ENCODE measurements at places on chromosomes 3 and 15.

DNA sequence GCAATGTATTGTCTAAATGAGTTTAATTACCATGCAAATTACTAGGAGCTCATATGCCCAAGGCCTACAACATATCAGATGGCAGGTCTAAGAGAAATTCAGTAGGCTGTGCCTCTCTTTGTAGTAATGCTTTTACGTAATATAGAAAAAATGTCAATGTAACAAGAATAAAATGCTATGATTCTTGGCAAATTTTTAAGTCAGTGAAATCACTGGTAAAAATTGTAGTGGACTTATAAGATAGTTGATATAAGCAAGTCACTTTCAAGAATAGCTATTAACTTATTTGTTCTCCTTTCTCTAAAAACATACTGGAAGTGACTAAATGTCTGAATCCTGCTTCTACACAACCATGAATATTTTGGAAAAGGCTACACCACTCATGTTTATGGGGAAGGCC, 707.8 kb downstream of the TUSC7 start:
- DNase-seq, result no peak

DNA sequence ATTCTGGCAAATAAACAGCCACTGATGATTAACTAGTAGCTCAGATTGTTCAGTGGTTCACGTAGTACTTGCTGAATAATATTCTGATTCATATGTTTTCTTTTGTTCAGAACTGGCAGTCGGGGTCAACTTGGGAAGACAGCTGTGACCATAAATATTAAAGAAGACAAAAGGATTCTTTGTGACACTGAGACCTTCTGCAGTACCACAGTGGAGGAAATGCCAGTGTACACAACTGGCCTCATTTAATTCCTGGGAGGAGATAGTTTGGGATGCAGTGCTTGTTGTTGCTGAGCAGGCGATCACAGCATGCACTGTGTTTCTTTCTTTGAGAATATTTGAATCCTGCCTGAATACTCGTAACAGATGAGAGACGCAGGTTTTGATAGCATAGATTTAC, 26.7 kb upstream of the MCF2L2 start:
- DNase-seq, result no peak

GRCh38 chr3:73056014-73056844, 5.2 kb upstream of the EBLN2 start:
- DNase-seq, result peak; percentile 64

- peak; percentile 74 for DNase-seq
Measured at GRCh38 chr15:89654847-89655805, at the start of gene KIF7. Gene KIF7, minus strand, starts transcription at chr15:89655467. Its CDS starts 2,537 bp downstream, at chr15:89652930.

DNA sequence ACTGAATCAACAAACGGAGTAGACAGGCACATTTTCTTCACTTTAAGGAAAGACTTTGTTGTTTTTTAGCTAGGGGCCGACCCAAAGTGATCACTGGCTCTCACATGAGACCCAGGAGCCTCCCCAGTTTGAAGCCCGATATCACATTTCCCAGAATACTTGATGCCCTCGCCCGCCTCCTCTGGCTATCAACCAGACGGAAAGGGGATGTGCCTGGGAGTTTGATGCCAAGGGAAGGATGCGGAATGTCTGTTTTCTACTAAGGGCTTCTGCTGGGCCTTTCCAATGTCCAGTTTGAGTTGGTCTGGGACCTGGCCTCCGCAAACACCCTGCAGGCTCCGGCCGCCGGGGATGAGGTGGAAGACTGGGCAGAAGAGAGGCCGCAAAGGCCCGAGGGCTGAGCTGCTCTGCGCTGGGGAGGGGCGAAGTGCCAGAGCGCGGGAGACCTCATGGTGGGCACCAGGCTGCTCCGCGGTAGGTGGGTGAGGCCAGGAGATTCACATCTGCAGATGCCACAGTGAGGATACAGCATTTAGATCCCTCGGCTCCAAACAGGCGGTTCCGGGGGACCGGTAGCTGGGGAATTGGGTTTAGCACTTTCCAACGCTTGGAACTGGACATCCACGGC, 491 bp upstream of the ZNF774 start:
- DNase-seq, result no peak

DNA sequence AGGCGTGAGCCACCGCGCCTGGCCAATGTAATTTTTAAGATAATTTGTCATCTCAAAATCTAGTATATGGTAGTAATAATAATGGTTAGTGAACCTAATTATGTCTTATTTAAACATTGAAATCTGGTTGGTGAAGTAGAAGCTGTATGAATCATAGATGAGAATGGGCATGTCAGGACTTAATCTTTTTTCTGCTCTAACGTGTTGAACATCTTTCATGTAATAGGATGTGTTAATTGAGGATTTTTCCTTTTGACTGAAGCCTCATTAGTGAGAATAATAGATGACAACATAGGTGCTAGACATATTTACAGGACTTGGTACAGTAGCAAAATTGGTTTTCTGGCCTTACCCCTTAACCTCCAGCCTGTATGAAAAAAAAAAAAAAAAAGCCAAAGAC, 835.6 kb downstream of the IGSF11 start:
- DNase-seq, result no peak
